Activated CD4-positive, alpha-beta T cell treated with anti-CD3 and anti-CD28 coated beads for 1 hour (primary cell): ENCODE measurements at places on chromosomes 6 and 20.

DNA sequence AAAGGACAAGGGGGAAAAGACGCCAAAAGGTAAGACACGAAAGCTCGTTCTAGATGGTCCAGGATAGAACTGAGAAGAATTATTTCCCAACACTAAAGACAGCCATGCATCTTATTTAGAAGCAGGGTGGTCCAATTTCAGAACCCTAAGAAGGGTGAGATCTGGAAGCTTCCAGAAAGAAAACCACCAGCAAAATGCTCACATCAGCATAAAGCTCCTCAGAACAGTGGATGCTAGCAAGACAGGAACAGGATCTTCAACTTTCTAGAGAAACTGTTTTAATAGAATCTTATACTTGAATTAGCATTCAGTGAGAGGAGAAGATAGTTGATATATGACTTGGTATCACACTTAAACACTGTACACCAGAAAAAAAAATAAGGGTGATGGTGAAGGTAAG is 101.5 kb downstream of the ZFP64 start:
- DNase-seq = no peak

GRCh38 chr6:31038559-31038958 is 28.3 kb downstream of the MUC22 start:
- no peak for DNase-seq

DNA sequence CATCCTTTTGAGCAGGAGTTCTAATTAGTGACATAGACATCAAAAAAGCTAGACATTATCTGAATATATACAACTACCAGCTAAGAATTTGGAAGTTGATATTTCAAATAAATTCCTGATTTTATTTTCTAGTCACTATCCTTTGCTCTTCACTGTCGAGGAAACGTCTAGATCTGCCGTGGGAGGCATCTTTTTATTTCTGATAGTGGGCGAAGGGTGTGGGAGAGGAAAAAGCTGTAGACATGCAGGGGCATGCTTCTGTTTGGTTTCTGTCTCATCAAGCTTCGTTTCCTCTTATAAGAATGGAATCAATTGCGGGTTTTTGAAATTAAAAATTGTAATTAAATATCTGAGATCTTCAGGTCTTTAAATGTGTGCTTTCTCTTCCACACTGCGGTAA is 16.2 kb upstream of the C6orf118 start:
- DNase-seq = no peak

- no peak for DNase-seq
These were observed 313.4 kb downstream of the CDH26 start for GRCh38 chr20:60271597-60271996.

- no peak for DNase-seq
These were observed 25.6 kb downstream of the TOP1 start for GRCh38 chr20:41054070-41054846.

DNA sequence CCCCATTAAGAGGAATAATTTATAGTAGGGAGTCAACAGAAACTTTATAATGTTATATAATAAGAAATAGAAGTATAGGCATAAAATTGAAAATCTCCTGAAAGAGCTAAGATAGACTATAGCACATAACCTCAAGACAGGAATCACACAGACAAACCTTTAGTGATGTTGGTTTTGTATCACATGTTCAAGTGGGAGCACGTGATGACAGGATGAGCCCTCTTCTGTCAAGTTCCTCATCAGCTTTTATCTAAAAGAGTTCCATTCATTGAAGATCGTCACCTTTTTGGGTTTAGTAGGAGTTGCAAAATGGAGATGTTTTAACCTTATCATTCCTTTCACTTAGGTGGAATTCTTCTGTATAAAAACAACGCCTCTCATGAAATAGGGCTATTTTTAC is 127.0 kb downstream of the MCHR2 start:
- no peak for DNase-seq
